ENCODE measurements at places on chromosomes 6 and 20.
A peak's percentile ranks its signal among the peaks of the same experiment; 100 is the strongest.

DNA sequence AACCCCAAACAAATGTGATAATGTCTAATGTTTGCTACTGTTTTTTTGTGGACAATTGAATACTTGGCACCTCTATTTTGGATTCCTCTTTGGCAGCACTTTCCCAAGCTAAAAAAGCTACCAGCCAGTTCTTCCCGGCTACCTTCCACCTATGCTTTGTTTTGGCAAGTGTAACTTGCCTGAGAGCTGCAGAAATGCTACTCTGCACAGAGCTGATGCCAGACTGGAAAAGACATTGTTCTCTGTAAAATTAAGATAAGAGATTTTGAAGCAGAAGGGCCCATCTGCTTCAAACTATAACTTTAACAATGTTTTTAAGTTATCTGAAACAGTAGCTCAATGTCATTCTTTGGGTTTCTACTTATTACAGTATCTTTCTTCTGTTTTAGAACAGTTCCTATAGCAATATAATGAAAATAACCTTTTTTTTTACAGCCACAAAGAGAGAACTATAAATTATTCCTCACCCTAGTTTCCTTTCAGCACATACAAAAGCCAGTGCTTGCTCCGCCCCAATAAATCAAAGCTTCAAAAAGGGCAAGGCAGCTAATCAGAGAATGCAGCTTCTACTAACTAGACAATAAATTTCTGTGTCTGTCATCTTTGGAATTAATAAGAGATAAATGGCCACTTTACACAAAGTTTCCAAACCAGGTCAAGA lies 183.1 kb downstream of the UBE3D start:
- no peak for DNase-seq
- no peaks in the 10 kb centered on the region for H3K4me1 ChIP-seq
- no peaks in the 10 kb centered on the region for H3K36me3 ChIP-seq
- H3K27me3 ChIP-seq, result no peaks in the 10 kb centered on the region
- no peak overlapping the region for H3K27ac ChIP-seq
- H3K4me3 ChIP-seq, result no peak overlapping the region

- no peak overlapping the region for H3K27ac ChIP-seq
- peaks cover 47% of the 10 kb centered on the region for H3K36me3 ChIP-seq
- no peak overlapping the region for H3K4me3 ChIP-seq
- no peaks in the 10 kb centered on the region for H3K27me3 ChIP-seq
- no peaks in the 10 kb centered on the region for H3K4me1 ChIP-seq
- DNase-seq, result peak; percentile 12
Measured at GRCh38 chr6:42075159-42075838, 25.0 kb downstream of the TAF8 start.

DNA sequence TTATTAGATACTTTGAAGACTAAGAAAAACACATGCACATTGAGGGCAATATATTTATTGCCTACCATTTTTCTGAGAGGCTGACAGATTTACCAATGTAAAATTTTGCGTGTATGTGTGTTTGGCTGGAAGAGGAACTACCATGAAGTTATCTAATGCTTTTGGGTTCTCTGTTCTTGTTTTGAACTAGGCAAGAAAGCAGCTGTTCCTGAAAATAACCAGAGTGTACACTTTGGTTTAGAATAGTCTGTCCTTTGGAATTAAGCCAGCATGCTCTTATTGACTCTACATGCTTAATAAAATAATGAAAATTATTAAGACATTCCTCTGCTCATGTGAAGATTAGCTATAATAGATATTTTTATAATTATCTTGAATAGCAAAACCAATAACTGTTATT lies 129.2 kb downstream of the MYB start:
- DNase-seq, result no peak
- H3K27ac ChIP-seq, result no peak overlapping the region
- H3K4me1 ChIP-seq, result no peaks in the 10 kb centered on the region
- no peaks in the 10 kb centered on the region for H3K27me3 ChIP-seq
- H3K4me3 ChIP-seq, result no peak overlapping the region

- peaks cover 4% of the 10 kb centered on the region for H3K36me3 ChIP-seq
- no peak overlapping the region for H3K4me3 ChIP-seq
- peak overlapping the region; percentile 74 for H3K27ac ChIP-seq
- DNase-seq, result peak; percentile 86
- no peaks in the 10 kb centered on the region for H3K27me3 ChIP-seq
- H3K4me1 ChIP-seq, result peaks cover 37% of the 10 kb centered on the region
Measured at GRCh38 chr6:12354499-12354898, 64.3 kb downstream of the EDN1 start.

DNA sequence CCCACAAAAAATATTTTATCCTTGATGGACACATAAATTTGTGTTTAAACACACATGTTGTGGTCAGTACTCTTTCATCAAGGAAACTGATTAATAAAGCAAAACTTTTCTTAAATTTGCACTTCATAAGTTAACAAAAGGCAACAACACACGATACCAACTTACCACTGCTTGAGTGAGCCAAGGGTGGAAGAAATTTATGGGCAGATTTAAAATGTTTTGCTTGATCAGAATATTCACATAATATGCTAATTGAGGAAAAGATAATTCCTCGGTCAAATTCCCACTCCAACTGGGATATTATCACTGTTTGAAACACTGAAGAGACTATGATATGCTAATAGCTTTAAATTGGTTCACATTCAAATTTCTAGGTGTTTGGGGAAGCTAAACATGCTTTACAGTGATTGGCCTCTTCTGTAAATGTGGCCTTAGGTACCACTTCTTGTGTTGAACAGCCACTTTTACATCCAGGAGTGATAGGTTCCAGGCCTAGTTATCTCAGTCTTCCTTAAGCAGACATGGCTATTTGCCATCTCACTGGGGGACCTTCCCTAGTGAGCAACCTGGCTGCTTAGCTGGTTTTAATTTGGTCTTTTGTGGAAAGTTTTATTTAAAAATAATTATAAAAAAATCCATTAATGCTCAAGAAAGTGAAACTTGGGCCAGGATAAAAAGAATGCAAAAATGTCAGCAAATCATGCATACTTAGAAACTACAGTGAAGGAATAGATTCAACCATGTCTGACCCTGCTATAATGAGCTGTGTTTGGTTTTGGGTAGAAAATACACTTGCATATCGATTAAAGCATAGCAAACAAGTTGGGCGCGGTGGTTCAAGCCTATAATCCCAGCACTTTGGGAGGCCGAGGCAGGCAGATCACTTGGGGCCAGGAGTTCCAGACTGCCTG lies 221.2 kb upstream of the MAP3K7 start:
- no peaks in the 10 kb centered on the region for H3K36me3 ChIP-seq
- H3K4me1 ChIP-seq, result no peaks in the 10 kb centered on the region
- no peak for DNase-seq
- H3K27ac ChIP-seq, result no peak overlapping the region

DNA sequence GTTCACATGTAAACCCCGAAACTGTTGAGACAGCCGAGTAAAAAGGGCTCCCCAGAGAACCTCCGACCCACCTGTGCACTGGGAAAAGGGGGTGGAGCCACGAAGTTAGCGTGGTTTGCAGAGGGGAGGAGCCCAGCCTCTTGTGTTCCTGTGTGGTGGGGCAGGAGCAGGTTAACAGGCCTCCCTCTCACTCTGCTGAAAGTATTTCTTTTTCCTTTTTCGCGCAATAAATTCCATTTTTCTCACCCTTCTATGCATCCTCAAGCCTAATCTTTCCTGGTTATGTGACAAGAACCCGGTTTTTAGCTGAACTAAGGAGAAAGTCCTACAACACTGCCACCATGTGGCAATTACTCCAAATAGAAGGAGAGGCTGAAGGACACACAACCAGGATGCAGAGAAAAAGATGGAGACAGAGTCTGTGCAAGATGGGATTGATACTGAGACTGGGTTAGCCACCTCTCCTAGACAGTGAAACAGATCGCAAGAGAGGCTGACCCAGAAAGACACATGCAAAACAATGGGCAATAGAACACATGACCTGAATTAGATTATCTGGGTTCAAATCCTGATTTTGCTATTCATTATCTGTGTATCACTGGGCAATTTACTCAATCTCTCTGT lies 168.7 kb upstream of the PRSS16 start:
- H3K36me3 ChIP-seq, result no peaks in the 10 kb centered on the region
- no peak overlapping the region for H3K4me3 ChIP-seq
- no peak overlapping the region for H3K27ac ChIP-seq
- DNase-seq, result no peak

GRCh38 chr6:34275128-34275804 lies 26.5 kb upstream of the SMIM29 start:
- no peak overlapping the region for H3K27ac ChIP-seq
- H3K4me3 ChIP-seq, result no peak overlapping the region
- no peak for DNase-seq
- no peaks in the 10 kb centered on the region for H3K4me1 ChIP-seq
- H3K27me3 ChIP-seq, result no peaks in the 10 kb centered on the region

GRCh38 chr20:46765506-46766120 lies 56.2 kb downstream of the SLC2A10 start:
- no peak overlapping the region for H3K4me3 ChIP-seq
- no peaks in the 10 kb centered on the region for H3K4me1 ChIP-seq
- H3K36me3 ChIP-seq, result no peaks in the 10 kb centered on the region
- DNase-seq, result no peak
- no peak overlapping the region for H3K27ac ChIP-seq
- H3K27me3 ChIP-seq, result no peaks in the 10 kb centered on the region

- H3K27me3 ChIP-seq, result no peaks in the 10 kb centered on the region
- H3K4me1 ChIP-seq, result no peaks in the 10 kb centered on the region
- no peak for DNase-seq
- no peaks in the 10 kb centered on the region for H3K36me3 ChIP-seq
- no peak overlapping the region for H3K4me3 ChIP-seq
Measured at GRCh38 chr20:62437927-62438326, 10.6 kb upstream of the RBBP8NL start.

- no peaks in the 10 kb centered on the region for H3K36me3 ChIP-seq
- no peak for DNase-seq
- no peak overlapping the region for H3K27ac ChIP-seq
- no peaks in the 10 kb centered on the region for H3K27me3 ChIP-seq
- H3K4me3 ChIP-seq, result no peak overlapping the region
- H3K4me1 ChIP-seq, result no peaks in the 10 kb centered on the region
Measured at GRCh38 chr20:45115829-45116228, 855 bp upstream of the WFDC5 start.

GRCh38 chr6:63839485-63839884 lies 203.9 kb downstream of the PHF3 start:
- no peaks in the 10 kb centered on the region for H3K4me1 ChIP-seq
- no peaks in the 10 kb centered on the region for H3K27me3 ChIP-seq
- no peak overlapping the region for H3K4me3 ChIP-seq
- H3K36me3 ChIP-seq, result no peaks in the 10 kb centered on the region

DNA sequence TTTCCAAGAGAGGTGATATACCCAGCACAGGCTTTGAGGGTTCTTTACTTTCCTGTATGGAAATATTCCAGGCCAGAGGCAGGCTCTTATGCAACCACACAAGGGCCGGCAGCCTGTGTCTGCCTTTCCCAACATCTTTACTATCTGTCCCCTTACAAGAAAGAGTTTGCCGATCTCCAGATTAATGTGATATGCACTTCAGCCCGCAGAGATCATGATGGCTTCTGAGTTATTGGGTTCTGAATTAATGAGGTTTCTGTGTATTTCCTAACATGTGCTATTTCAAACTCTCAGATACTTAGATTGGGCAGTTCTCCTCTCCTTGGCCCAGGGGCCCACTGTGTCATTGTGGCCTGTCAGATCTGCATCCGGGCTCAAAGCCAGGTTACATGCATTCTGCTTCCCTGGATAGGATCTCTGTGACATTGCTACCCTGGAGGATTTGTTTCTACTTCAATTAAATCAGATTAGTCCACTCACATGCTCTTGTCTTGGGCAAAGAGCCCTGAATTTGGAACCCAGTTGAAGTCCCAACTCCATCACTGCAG lies 56.6 kb downstream of the TGM2 start:
- peaks cover 43% of the 10 kb centered on the region for H3K4me1 ChIP-seq
- H3K27me3 ChIP-seq, result no peaks in the 10 kb centered on the region
- DNase-seq, result no peak
- H3K4me3 ChIP-seq, result no peak overlapping the region

DNA sequence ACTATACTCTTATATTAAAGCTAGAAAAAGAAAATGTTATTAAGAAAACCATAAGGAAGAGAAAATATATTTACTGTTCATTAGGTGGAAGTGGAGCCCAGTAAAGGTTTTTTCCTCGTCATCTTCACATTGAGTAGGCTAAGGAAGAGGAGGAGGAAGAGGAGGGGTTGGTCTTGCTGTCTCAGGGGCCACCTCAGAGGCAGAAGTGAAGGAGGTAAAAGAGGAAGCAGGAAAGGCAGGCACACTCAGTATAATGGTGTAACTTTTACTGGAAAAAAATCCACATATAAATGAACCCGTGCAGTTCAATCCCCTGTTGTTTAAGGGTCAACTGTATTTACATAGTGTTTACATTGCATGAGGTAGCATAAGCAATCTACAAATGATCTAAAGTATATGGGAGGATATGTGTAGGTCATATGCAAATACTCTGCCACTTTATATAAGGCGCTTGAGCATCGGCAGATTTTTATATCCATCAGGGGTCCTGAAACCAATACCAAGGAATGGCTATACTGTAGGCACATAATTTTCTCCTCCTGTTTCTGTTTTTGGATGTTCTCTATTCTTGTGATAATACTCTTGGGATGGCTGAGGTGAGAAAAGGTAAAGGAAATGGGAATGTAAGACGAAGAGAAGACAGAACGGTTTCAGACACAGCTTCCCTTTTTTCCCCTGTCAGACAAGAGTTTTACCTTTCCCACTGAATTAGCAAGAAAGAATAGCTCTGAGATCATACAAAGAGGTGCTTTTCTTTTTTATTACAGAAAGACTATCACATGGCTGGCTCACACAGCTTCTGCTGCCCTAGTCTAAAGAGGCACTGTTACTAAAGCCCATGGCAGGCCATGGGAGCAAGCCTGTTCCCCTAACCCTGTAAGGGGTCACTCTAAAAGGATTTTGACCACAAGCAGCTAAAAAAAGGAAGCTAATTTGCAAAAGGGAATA lies 59.9 kb downstream of the NUDT3 start:
- no peak overlapping the region for H3K27ac ChIP-seq
- H3K4me3 ChIP-seq, result no peak overlapping the region
- no peak for DNase-seq
- peaks cover 28% of the 10 kb centered on the region for H3K4me1 ChIP-seq
- no peaks in the 10 kb centered on the region for H3K36me3 ChIP-seq

GRCh38 chr6:54601600-54602300 lies 244.8 kb upstream of the FAM83B start:
- no peak overlapping the region for H3K4me3 ChIP-seq
- H3K4me1 ChIP-seq, result no peaks in the 10 kb centered on the region
- no peaks in the 10 kb centered on the region for H3K27me3 ChIP-seq
- no peak for DNase-seq
- H3K27ac ChIP-seq, result no peak overlapping the region

DNA sequence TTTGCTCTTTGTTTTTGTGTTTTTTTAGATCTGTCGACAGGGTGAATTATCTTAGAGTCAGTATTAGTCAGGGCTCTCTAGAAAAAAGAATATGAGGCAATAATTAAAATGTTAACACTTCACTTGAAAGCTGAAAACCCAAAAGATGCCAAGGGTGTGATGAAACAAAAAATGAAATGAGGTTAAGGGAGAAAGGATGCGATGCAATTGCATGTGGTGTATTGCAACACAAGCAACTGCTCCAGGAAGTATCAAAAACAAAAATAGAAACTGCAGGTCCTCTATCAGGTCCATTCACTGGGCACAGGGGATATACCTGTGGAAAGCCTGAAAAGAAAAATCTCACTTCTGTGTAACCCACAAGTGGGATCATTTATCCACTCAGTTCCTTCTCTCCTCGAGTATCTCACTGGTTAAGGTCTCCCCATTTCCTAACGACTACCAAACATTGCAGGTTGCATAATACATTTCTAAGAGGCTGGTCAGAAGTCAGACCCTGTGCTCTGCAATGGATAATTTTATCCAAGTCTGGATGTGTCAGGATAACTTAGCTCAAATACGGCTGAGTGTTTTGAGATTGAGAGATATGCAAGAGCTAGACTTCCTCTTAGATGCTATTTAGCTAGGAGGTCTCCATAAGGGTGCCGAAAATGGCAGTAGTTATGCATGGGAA lies 257.7 kb upstream of the GJE1 start:
- no peak overlapping the region for H3K4me3 ChIP-seq
- H3K27me3 ChIP-seq, result no peaks in the 10 kb centered on the region
- no peaks in the 10 kb centered on the region for H3K36me3 ChIP-seq
- no peak overlapping the region for H3K27ac ChIP-seq
- no peaks in the 10 kb centered on the region for H3K4me1 ChIP-seq
